ENCODE measurements at places on chromosomes 2 and 18.

DNA sequence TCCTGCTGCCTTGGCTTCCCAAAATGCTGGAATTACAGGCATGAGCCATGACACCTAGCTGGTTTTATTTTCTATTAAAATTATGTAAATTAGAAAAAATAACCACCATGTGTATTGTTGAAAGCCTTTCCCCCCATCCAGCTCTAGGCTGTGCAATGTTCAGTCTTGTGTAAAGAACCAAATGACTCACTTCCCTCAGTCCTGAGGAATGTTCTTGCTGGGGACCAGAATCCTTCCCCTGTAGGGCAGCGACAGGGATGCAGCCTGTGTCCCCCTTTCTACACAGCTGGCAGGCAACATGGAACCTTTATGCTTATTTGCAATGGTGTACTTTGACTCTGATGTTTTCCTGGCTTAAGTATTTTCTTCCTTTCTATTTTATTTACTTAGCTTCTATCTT is 29.4 kb downstream of the AOX1 start:
- no peak for DNase-seq

GRCh38 chr2:96933305-96934181 is 52.8 kb downstream of the FAM178B start:
- no peak for DNase-seq

DNA sequence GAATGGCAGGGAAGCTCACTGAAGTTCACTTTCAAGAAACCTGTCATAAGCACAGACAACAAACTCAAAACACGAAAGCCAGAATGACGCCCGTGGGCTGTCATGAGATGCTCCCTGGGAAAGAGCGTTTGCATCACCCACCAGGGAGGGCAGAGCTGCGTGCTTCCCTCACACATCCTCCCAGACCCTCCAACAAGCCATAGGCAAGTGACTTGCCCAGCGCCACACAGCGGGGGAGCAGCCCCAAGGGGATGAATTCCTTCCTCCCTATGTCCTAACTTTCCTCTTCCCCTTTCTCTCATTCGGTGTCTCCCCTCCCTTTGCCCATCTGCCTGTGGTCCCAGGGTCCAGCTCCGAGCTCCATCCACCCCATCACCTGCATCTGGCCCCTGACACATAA is 10.7 kb downstream of the BIN1 start:
- no peak for DNase-seq

DNA sequence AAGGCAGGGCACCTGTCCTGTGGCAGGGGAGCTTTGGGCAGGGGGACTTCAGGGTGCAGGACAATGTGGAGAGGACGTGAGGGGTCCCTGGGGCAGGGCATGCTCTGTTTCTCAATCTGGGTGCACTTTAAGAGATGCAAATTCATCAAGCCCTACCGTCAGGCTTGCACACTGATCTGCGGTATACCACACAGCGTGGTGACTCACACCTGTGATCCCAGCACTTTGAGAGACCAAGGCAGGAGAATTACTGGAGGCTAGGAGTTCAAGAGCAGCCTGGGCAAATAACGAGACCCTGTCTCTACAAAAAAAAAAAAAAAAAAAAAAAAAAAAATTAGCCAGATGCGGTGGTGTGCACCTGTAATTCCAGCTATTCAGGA is 10.2 kb upstream of the GPC1 start:
- DNase-seq: no peak

- no peak for DNase-seq
These were observed 54.6 kb downstream of the PRKCE start for GRCh38 chr2:45706033-45706432.

DNA sequence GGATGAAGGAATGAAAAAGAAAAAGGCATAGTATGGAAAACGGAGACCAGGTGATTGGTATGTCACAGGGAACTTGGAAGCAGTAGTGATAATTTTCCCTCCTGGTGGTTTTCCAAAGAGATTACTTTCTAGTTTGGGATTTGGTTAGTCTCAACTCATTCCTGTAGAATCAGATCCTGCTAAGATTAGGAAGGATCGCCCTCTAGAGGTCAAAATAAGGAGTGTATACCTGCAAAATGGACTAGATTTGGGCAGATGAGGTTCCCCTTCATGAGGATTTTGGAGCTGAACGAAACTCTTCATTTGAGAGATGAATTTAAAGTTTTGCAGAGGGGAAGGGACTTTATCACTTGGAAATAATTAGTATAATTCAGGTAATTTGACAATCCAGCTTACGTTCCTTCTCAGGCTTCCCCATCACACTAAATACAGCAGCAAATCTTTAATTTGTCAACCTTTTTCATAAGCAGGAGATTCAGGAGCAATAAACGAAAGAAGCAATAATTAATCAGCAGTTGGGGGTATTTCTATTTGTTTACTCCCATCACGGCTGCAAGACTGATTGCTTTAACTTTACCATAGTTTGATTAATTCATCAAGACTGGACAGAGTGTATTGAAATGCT is 65.2 kb downstream of the CCDC195 start:
- DNase-seq: no peak

GRCh38 chr2:209582281-209582680 is 158.4 kb downstream of the MAP2 start:
- no peak for DNase-seq
